ENCODE measurements at places on chromosomes 12 and 14. TPM values are rescaled to one million over a fixed set of nuclear protein-coding genes. Genes with fewer than 3 reads are reported as not detected.

SOX5 gene
- 7.5 TPM for polyA plus RNA-seq

MGP gene
- polyA plus RNA-seq = 43.8 TPM

TTC6 gene
- 0.12 TPM for polyA plus RNA-seq

ATL1 gene
- 7.1 TPM for polyA plus RNA-seq

STAC3 gene
- 3.5 TPM for polyA plus RNA-seq

AICDA gene
- 0.49 TPM for polyA plus RNA-seq

TGM1 gene
- polyA plus RNA-seq = 1.4 TPM

CCDC196 gene
- 0.31 TPM for polyA plus RNA-seq

GAS2L3 gene
- polyA plus RNA-seq = 19.7 TPM

SLC25A47 gene
- polyA plus RNA-seq = 0.05 TPM

APOF gene
- 0.18 TPM for polyA plus RNA-seq

CCDC177 gene
- 0.13 TPM for polyA plus RNA-seq

BRF1 gene
- 28.3 TPM for polyA plus RNA-seq

TAS2R42 gene
- not detected for polyA plus RNA-seq

ATP5F1B gene
- polyA plus RNA-seq = 1,093 TPM

NEUROD4 gene
- not detected for polyA plus RNA-seq

DAO gene
- 0.99 TPM for polyA plus RNA-seq

GRCh38 chr12:50187084-50187900, 20.1 kb upstream of the CERS5 start:
- DNase-seq = no peak

GRCh38 chr14:93333631-93334103, 831 bp upstream of the BTBD7 start:
- no peak for DNase-seq

- DNase-seq = no peak
Measured at GRCh38 chr14:72868500-72868899, 25.4 kb downstream of the DPF3 start.

GRCh38 chr14:50985859-50986331, 41.6 kb upstream of the PYGL start:
- DNase-seq = no peak

DNA sequence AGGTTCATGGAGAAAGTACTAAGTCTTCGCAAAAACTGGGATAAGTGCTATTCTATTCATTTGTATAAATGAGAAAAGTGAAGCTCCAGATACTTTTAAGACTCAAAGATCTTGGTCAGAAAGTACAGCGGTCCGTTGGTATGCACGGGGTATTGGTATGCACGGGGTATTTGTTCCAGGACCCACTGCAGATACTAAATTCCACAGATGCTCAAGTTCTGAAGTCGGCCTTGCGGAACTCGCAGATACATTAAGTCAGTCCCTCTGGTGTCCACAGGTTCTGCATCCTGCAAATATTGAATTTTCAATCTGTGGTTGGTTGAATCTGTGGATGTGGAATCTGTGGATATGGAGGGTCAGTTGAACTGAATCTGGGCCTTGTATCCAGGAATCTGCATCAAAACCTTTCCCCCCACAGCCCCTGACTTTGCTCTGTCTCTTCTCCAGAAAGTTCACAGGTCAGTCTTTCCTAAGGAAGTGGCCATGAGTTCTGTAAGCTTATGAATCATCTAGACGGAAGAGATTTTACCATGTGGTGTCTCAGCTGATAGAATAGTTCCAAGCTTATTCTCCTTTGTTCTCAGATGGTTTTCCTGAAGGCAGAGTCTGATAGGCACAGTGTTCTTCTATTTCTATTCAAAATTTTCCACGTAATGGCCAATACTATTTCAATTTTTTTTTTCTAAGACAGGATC, 274.7 kb downstream of the NEDD1 start:
- no peak for DNase-seq

GRCh38 chr12:96242597-96242996, 48.4 kb downstream of the ELK3 start:
- DNase-seq = no peak

GRCh38 chr12:124510301-124510970, 57.0 kb downstream of the NCOR2 start:
- no peak for DNase-seq

- no peak for DNase-seq
Measured at GRCh38 chr14:104879201-104879982, 14.3 kb downstream of the CEP170B start.

DNA sequence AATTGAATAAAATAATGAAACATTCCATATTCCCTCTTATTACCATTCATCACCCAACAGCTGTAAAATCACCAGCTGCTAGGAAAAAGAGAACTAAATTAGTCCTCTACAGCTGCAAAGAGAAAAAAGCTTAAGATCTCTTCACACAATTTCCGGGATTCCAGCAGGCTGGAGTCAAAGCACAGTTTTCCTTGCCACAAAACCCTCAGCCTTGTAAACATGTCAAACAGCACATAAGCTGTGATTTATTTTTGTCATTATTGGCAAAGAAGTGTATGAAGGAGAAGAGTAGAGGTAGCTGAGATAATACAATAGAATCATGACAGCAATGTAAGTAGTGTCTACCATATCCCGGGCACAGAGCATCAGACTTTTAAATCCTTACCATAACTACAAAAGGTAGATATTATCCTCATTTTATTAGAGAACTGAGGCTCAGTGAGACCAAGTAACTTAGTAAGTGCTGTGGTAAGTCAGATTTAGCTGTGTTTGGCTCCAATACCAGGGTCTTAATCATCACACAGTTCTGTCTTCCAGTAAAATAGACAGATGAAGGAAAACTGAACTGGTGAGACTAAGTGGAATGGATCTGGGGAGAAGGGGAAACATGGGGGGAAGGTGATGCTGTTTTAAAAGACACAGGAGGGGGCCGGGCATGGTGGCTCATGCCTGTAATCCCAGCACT, 57.3 kb downstream of the NTN4 start:
- no peak for DNase-seq

DNA sequence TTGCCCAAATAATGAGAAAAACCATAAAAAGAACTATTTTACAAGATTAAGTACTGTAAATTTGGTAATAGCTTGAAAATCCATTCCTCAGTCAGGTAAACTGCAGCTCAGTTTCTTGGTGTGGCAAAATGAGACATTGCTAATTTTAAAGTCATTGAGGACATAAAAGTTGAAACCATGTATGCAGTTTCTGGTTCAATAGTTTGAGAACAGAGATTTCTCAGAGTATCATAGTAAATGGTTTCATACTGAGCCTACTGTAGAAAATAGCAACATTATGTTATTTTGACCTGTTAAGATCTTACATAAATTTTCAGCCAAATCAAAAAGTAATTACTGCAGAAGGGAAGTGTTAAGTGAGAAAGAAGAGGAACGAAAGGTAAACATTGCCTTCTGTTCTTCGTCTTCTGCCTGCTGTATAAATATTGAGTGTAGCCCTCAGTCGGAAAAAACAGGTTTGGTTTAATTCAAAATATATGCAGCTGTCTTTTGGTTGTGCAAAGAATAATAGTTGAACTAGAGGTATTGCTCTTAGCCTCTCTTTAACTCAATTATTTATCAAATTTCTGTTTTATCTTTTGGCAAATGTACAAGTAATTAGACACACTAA, 119.6 kb downstream of the SYNE2 start:
- DNase-seq = no peak

DNA sequence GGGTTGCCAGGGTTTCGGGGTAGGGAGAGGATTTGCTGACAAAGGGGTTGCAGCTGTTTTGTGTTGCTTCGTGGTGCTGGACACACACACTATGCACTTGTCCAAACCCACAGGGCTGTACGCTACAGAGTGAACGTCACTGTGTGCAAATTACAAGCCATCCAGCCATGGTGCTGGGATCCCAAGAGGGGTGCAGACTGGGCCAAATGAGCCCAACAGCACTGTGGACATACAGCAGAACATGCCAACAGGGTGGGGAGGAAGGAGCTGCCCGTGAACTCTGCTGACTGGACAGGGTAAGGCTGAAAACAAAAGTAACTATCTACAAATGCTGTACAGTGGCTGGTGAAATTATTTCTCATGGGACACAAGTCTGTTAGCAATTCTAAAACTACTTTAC, 25.2 kb downstream of the POLE start:
- no peak for DNase-seq

GRCh38 chr14:61578745-61579144, 116.6 kb upstream of the HIF1A start:
- no peak for DNase-seq

GRCh38 chr14:104094056-104094708, 8.7 kb downstream of the ASPG start:
- DNase-seq = no peak

- DNase-seq = no peak
Measured at GRCh38 chr12:77387671-77388070, 322.3 kb upstream of the E2F7 start.

GRCh38 chr12:59937148-59937547, 341.3 kb downstream of the SLC16A7 start:
- no peak for DNase-seq

GRCh38 chr12:27644158-27644845, 51.9 kb upstream of the REP15 start:
- peak; percentile 24 for DNase-seq

DNA sequence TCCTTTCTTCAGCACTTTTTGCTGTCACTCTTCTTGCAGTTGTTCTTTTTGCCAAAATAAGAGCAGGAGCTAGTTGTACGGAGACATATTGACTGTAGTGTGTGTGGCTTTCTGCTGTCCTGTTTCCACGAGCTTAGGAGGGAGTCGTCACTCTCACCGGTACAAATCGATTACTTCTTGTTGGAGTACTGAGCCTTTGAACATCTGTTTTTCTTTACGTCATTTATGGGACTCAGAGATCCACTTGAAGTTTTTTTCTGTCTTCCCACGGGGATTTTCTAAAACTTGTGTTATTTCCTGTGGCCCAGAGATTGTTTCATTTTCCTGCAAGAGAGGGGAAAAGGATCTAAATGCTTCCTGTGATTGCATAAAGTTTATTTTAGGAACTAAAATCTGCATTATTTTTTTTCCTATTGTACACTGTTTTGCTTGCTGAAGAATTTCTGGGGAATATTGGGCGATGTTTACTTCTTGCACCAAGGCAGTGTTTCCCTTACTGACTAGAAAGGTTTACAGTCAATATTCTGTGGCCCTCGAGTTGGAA, 199.8 kb upstream of the ARHGAP5 start:
- no peak for DNase-seq

- DNase-seq = no peak
Measured at GRCh38 chr12:41190338-41190737, 2.2 kb downstream of the PDZRN4 start.

DNA sequence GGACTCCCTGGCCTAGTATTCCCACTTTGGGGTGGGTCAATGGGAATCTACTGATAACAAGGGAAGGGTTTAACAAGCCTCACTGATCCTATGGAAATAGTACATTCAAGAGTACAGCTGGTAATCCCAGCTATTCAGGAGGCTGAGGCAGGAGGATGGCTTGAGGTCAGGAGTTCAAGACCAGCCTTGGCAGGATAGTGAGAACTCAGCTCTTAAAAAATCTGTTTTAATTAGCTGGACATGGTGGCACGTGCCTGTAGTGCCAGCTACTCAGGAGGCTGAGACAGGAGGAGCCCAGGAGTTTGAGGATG, 4.5 kb downstream of the POMT2 start:
- DNase-seq = no peak

- DNase-seq = no peak
Measured at GRCh38 chr14:100723830-100724437, 2.8 kb upstream of the DLK1 start.

DNA sequence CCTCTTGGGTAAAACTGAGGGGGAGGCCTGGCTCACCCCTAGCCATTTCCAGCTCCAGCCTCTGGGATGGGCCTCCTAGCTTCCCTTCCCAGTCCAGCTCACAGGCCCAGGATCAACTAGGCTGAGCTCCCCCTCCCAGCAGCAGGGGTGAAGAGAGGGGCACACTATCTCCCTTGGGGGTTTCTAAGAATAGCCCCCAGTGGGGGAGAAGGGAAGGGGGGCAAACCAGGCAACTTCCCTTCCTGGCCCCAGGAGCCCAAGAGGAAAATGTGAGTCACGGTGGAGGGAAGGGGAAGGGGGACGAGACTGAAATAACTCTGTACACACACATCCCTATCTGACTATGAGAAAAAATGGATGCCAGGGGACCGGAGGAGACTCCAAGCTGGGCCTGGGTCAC, 9.0 kb downstream of the ADCY6 start:
- no peak for DNase-seq

GRCh38 chr12:124191966-124192365, 102.9 kb upstream of the RFLNA start:
- DNase-seq = no peak

DNA sequence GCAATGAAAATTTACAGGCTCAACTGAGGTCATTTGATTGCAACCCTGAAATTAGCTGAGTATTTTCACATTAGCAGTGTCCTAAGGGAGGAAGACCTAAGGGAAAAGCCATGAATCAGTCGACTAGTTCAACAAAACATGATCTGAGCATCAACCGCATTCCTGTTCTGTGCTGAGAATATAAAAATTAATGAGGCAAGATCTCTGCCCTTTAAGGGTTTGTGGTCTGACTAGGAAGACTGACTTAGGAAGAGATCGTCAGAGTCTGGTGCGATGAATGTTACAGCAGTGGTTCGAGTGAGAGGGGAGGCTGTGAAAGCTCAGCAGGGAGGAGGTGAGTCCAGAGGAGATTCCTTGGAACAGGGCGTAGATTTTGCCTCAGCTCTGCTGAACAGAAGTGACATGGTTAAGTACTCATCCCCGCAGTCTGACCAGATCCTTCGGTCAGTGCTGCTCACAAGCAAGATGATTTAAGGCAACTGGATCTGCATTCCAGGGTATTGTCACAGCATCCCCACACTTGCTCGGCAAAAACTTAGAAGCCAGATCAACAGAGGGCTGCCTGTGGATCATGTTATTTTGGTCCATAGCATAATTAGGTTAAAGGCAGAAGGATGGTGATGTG, 49.6 kb downstream of the BMAL2 start:
- DNase-seq = peak; percentile 43

DNA sequence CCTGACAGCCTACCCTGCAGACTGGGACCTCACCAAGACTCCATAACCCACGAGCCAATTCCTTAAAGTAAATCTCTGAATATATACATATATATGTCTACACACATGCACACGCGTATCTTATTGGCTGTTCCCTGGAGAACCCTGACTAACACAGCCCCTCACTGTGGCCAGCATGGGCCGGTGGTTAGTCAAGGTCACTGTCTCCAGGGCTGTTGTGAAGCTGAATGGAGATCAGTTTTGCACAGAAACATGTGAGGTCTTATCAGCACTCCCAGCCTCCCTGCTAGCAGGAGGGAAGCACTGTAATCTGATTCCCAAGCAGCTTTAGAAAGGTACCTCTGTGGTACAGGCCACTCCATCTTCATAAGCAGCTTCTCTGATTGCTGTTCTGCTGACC, 46.6 kb upstream of the PLEKHG6 start:
- no peak for DNase-seq

- DNase-seq = no peak
Measured at GRCh38 chr14:101360054-101360911, 201.0 kb upstream of the DIO3 start.

DNA sequence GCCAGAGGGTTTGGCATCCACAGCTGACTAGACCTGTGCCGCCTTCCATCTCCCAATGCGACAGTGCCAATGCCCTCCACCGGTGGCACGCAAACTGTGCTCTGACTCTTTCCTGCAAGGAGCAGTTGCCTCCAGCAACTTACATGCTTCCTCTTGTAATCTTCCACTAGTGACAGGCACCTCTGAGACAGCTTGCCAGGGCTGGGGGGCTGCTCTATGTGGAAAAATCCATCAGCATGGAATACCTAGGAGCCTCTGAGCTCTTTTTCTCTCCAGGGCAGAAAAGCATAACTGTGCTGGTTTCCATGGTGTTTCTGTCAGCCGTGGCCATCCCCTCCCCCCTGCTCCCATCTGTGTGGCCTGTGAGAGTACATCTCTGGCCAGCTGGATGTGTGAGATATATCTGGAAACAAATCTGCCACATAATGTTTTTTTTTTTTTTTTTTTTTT, 110.6 kb downstream of the MYRFL start:
- DNase-seq = no peak

All from right renal pelvis (tissue), 4 donors.